Stomach (tissue), 19 donors: ENCODE measurements at places on chromosomes 6 and 20. TPM values are rescaled to one million over a fixed set of nuclear protein-coding genes. Genes with fewer than 3 reads are reported as not detected.
A peak's percentile ranks its signal among the peaks of the same experiment; 100 is the strongest.

Gene PTPRK
- 12.1 TPM for polyA plus RNA-seq

Gene SLC32A1
- not detected for polyA plus RNA-seq

- peak; percentile 31 for DNase-seq
Observed at GRCh38 chr6:85015396-85015990, 251.1 kb upstream of the TBX18 start.

DNA sequence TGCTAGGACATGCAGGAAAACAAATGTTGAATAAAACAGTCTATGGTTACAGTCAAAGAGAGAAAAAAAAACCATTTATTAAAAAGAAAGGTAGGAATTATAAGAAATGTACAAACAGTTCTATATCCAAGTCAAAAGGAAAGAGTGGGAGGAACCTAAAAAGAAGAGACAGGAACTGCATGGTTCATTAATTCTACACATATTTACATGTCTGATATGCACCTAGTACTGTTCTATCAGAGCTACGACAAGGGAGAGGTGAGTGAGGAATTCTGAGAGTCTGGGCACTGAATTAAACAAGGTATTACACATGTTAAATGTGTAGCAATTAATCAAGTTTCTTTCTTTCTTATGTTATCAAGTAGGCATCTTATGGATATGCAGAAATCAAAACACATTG is 41.9 kb downstream of the SYCP2 start:
- no peak for DNase-seq

DNA sequence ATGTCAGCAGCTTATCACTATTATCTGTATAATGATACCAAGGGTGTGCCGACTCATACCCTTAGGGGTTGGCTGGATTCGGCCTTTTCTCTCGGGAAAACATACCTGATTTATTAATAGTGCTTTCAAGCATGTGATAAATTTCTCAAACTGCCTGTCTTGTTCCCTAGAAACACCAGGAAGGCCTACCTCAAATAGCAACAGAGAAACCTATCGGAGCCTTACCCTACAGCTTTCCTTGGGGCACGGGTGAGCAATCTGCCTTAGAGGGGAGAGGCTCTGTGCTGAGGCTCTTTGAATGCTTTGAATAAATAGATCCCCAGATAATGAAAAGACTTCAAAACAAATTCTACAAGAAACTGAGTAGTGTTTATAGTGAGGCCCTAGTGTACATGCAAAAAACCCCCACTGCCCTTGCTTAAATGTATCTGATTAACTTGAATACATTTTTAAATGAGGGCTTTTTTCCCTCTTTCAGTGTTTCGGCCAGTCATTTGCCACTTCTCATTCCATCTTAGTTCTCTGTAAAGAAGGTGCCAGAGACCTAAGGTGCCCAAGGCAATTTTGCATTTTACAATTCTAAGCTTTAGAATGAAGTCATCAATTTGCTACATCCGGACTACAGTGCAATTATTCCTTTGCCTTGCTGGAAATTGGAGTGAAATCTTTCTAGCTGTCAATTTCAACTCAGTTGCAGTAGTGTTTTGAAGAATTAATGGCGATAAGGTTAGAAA is 320.1 kb downstream of the ESR1 start:
- no peak for DNase-seq

DNA sequence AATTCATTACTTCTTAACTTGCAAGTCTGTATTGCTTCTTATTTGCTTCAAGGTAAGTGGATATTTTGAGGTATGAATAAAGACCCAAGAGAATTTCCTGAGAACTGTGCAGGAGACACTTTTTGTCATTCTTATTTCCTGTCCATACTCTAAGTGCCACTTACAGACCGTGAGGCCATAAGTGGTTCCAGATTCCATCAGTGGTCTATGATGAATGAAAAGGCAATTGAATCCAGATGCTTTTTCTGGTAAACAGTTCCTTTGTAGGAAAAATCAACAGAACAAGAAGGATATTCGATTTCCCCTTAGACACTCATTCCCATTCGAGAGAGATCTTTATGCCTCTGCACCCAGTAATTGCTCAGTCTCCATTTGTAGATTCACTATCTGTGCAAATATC is 58.3 kb upstream of the PDE10A start:
- DNase-seq, result no peak

DNA sequence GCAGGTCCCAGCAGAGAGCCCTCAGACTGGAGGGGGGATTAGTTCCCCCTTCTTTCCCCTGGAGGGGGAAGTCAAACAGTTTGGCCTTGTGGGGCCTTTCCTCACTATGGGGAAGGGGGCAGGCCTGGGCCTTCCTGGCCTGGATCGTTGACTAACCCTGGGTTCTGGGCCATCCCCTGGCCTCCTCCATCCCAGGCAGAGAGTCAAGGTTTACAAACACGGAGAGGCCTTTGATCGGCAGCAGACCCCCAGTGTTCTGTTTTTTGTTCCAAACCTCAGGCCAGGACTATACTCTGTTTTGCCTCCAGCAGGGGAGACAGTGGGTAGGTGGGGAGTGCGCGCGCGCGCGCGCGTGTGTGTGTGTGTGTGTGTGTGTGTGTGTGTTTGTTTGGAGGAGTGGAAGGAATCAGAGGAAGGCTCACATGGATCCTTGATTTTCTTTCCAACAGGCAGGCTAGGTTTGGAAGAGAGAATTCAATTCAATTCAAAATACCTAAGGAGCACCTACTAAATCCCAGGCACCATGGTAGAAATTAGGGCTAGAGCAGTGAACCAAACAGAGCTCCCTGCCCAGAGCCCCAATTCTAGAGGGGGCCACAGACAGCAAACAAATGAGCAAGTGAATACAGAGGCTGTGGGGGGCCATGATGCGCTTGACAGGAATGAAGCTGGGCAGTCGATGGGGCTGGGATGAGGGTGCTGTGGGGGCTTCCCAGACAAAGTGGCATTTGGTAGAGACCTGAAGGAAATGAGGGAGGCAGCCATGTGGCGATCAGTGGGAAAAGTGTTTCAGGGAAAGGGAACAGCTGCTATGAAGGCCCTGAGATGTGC is 14.8 kb downstream of the TP53RK start:
- peak; percentile 37 for DNase-seq

DNA sequence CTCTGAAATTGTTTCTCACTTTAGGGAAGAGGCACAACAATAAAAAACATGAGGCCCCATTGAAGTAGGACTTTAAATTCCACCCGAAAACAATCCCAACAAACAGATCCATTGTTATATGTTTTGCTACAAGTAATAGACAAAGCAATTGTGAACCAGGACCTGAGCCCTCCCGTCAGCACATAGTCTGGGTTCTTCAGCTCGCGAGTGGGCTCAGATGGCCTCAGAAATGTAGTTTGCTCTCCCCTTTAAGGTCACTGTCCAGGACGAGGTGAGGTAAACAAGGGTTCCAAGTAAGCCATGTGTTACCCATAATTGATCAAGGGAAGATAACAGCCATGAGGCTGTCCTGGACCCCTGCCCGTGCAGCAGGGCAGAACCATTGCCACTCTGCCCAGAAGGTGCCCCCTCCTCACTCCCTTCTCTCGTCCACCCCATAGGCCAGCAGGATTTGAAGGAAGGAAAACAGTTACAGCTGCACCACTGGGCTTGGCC is 160.1 kb upstream of the QKI start:
- DNase-seq, result no peak

DNA sequence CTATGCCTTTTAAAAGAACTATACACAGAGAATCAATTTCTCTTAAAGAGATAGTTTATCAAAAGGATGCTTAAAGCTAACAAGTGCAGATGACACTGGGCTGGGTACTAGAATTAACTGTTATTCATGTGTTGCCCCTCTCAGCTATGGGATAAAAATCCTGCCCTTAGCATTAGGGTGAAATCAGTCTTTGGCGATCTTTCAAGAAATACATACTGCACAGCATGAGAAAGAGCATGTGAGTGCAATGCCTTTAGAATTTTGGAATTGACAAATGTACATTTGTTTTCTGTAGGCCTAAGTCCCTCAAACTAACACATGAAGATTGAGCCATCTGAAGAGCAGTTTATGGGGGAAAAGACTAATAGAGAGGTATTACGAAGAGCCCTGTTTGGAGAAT is 115.4 kb downstream of the ZFP64 start:
- no peak for DNase-seq

DNA sequence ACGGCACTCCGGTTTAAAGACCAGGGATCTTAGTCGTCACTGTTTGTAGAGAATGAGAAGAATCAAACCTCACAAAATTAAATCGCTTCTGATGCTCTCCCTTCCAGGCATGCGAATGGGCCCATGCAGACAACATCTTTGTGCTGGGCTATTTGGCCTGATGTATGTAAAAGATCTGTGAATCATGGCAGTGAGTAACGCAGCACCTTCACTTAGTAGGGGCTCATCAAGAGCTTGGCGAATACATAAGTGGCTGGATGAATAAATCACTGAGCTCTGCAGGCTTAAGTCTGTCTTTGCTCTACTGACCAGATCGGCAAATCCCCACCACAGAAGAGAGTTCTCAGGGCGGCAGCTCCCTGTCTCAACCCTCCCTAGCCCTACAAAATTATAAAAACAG is 44.8 kb upstream of the AFDN start:
- no peak for DNase-seq
